Cardiac muscle cell (in vitro differentiated cells and primary cell): ENCODE measurements at places on chromosomes 2 and 18. TPM values are rescaled to one million over a fixed set of nuclear protein-coding genes. Genes with fewer than 3 reads are reported as not detected.

ERBB4 gene
- 42.1 and 54.6 TPM in 2 replicates for polyA plus RNA-seq

PIAS2 gene
- polyA plus RNA-seq: 32.3 and 37.3 TPM in 2 replicates

SALL3 gene
- 0.09 and 1.8 TPM in 2 replicates for polyA plus RNA-seq

SOWAHC gene
- 8.5 and 13.4 TPM in 2 replicates for polyA plus RNA-seq

PDE1A gene
- 0.60 TPM in 1 of 2 replicates, not detected in the other for polyA plus RNA-seq

SLC23A3 gene
- polyA plus RNA-seq: 0.11 TPM in 1 of 2 replicates, not detected in the other

ATOH8 gene
- 4.8 and 6.3 TPM in 2 replicates for polyA plus RNA-seq

CTAGE1 gene
- not detected in 2 replicates for polyA plus RNA-seq
